Endothelial cell of umbilical vein (primary cell): ENCODE measurements at places on chromosomes 6 and 20. TPM values are rescaled to one million over a fixed set of nuclear protein-coding genes. Genes with fewer than 3 reads are reported as not detected.

Gene POLR3F
- total RNA-seq, result 9.8 and 10.2 TPM in 2 replicates

Gene ANKEF1
- 1.8 and 2.4 TPM in 2 replicates for total RNA-seq

Gene AFG1L
- total RNA-seq, result 6.0 and 6.2 TPM in 2 replicates

Gene LST1
- 1.00 and 2.0 TPM in 2 replicates for total RNA-seq

Gene ANGPT4
- not detected in 2 replicates for total RNA-seq

Gene CRIP3
- total RNA-seq, result not detected in 2 replicates

Gene EEF1A2
- total RNA-seq, result 2.9 and 3.4 TPM in 2 replicates
